ENCODE measurements at places on chromosomes 11 and 22.

DNA sequence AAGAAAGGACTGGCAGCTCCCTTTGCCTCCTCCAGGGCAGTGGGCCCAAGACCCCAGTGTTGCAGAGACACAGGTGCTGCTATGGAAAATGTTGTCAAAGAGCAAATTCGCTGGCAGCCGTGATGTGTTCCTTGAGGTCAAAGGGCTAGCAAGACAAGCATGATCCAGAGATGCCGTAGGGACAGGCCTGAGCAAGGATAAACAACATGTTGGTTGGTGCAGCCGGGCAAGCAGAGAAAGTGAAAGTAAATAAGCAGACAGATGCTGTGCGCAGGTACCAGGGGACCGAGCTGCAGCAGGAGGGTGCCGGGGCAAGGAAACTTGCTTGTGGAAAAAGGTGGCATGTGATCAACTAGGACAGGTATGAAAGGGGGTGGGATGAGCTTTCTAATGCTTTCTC lies 125.5 kb upstream of the NECTIN1 start:
- DNase-seq, result no peak

- DNase-seq, result no peak
Measured at GRCh38 chr11:561148-562003, 606 bp downstream of the RASSF7 start.

DNA sequence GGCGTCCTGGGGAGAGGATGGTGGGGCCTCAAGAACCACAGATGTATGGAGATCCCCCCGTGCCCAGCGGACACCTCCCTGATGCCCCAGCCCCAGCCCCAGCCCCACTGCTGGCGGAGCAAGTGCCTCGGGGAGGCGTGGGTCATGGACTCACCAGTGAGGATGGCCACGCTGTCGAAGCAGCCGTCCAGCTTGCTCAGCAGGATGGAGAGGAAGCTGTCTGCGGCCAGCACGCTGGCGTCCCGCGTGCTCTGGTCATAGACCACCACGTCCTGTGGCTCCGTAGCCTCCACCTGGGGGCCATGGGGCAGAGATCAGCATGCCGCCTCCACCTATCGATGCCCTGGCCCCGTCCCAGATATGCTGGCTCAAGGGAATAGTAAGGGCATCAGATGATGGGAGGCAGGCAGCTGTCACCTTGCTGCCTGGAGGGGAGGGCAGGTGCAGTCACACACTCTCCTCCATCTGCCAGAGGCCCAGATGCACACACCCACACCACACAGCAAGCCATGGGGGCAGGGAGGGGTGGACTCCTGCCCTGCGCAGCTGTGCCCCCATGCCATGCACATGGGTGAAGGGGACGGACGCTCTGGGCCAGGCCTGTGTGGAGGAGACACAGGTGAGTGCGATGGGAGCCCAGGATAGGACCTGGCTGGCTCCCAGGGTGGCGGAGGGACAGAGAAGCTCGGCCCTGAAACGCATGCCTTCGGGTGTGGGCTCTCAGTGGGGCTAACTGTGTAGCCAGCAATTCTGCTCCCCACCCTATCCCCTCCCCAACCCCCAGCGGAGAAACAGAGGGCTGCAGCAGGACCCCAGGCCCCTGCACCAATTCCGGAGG lies 8.2 kb downstream of the DUSP8 start:
- DNase-seq, result no peak

- no peak for DNase-seq
Measured at GRCh38 chr11:116406042-116406441, 366.7 kb downstream of the BUD13 start.

- DNase-seq, result no peak
Measured at GRCh38 chr22:25540166-25540907, 24.1 kb upstream of the GRK3 start.

GRCh38 chr11:68881320-68881719 lies 22.3 kb downstream of the MRPL21 start:
- no peak for DNase-seq

- DNase-seq, result no peak
Measured at GRCh38 chr11:106413222-106413621, 335.8 kb downstream of the AASDHPPT start.

- DNase-seq, result no peak
Measured at GRCh38 chr22:28102151-28102812, 183.2 kb upstream of the PITPNB start.

- DNase-seq, result no peak
Measured at GRCh38 chr22:23704062-23704461, 13.2 kb downstream of the RGL4 start.

DNA sequence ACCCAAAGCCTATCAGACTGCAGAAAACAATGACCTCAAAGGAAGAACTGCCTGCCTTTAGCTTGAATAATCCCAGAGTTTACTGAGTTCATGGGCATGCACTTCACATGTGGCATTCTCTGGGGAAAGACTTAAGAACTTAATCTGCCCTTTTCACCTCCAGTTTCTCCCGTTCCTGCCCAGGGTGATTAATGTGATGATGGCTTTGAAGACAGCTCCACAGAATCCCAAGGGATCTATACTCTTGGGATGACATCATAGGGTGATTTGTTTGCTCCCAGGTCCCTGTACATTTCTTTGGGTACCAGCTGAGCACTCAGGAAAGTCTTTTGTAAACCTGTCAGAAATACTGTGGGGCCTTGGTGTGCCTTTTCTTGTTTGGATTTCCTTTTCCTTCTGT lies 14.0 kb downstream of the FJX1 start:
- DNase-seq, result no peak

DNA sequence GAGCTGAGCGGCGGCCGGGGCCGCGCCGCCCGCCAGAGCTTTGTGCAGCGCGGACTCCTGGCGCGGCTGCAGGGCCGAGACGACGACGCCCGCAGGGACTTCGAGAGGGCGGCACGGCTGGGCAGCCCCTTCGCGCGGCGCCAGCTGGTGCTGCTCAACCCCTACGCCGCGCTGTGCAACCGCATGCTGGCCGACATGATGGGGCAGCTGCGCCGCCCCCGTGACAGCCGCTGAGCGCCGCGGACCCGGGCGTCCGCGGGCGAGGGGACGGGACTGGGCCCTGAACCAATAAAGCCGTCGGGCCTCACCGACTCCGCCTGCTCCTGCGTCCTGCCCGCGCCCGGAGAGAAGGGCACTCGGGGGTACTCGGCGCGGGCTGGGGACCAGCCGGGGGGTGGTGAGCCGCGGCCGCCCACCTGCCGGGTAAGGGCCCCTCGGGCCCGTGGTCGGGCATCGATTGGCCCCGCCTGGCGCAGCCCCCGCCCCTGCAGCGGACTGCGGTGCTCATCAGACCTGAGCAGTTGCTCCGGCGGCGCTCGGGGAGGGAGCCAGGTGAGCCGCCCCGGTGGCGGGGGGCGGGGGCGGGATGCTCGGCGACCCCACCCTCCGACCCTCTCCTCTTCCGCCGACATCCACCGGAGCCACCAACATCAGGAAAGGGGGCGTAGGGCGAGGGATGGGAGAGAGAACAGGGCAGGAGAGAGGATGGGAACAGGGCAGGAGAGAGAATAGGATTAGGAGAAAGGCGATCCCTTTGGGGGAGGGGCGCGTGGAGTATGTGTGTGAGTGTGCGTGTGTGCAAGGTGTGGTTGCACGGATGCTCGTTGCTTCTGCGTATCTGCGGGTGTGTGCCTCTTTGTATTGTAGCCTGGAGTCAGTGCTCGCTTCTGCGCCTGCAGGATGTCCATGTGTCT lies at the start of gene TMEM25:
Gene TMEM25, plus strand, starts transcription at position 510 of the 914 bp plus-strand sequence. CDS start 610 bp downstream, outside the sequence.
- peak; percentile 61 for DNase-seq

- no peak for DNase-seq
Measured at GRCh38 chr11:119318240-119319135, 1.6 kb upstream of the MCAM start.

GRCh38 chr11:67255864-67256263 lies 10.4 kb upstream of the GRK2 start:
- DNase-seq, result no peak

DNA sequence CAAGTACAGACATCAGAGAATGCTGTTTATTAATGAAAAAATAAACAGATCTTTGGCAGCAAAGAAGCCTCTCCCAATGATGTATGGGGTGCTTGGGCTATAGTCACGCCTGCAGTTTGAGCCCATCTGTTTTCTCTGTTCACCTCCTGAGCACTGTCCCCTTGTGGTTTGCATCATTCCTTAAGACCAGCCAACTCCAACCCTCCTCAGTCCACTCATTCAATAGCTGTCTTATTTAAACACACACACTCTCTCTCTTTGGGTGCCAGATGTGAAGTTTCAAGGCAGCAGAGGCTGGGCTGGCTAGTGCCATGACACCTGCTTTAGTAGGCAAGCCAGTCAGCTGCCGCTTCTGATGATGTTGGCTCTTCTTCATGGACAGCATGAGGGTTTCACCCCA lies 58.1 kb downstream of the POLD3 start:
- no peak for DNase-seq

DNA sequence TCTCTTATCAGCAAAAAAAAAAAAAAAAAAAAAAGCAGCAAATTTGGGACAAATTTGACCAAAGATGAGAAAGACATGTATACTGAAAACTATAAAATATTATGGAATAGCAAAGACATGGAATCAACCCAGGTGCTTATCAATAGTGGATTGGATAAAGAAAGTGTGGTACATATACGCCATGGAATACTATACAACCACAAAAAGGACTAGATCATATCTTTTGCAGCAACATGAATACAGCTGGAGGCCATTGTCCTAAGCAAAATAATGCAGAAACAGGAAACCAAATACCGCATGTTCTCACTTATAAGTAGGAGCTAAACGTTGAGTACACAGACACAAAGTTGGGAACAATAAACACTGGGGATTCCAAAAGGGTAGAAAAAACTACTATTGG lies 1.8 kb upstream of the RNF141 start:
- no peak for DNase-seq

- DNase-seq, result no peak
Measured at GRCh38 chr11:86091566-86091965, 22.7 kb upstream of the PICALM start.

DNA sequence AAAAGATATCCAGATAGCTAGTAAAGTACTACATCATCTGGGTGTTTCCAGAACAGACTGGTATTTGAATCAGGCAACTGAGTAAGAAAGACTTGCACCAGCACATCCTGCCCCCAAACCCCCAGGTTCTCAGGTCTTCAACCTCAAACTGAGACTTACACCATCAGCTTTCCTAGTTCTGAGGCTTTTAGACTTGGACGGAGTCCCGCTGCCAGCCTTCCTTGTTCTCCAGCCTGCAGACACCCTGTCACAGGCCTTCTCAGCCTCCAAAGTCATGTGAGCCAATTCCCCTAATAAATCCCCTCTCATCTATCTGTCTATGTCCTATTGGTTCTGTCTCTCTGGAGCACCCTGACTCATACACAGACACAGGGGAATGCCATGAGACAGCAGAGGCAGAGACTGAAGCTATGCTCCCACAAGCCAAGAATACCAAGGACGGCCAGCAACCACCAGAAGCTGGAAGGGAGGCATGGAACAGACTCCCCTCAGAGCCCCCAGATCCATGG lies 10.9 kb downstream of the SMCO4 start:
- DNase-seq, result no peak

- DNase-seq, result no peak
Measured at GRCh38 chr11:20278727-20279126, 84.8 kb upstream of the HTATIP2 start.

DNA sequence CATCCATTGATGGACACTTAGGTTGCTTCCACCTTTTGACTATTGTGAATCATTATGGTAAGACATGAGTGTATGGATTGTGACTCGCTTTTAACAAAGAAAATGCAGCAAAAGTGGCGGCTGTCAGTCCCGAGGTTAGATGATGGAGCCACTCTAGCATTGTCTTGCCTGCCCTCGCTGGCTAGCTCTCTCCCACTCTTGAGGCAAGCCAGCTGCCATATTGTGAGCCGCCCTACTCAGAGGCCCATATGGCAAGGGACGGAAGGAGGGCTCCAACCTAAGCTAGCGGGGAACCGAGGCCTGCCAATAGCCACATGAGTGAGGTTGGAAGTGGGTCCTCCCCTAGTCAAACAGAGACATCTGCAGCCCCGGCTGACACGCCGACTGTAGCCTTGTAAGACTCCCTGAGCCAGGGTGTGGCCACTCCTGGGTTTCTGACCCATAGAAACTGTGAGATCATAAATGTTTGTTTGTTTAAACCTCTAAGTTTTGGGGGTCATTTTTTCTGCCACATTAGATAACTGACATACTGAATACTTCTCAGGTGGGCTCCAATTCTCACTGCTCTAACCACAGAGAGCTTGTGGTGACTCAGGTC lies 160.2 kb downstream of the LDLRAD3 start:
- DNase-seq, result no peak
